ENCODE measurements at places on chromosomes 2 and 18. TPM values are rescaled to one million over a fixed set of nuclear protein-coding genes. Genes with fewer than 3 reads are reported as not detected.

GRCh38 chr2:11133238-11133935 lies 21.9 kb upstream of the SLC66A3 start:
- DNase-seq, result no peak

The MAP3K19 gene
- total RNA-seq, result not detected

The ATP8B1 gene
- total RNA-seq, result not detected

The CAVIN2 gene
- not detected for total RNA-seq

- DNase-seq, result no peak
Measured at GRCh38 chr2:23484275-23484674, 99.3 kb downstream of the KLHL29 start.

GRCh38 chr18:217532-218336 lies 50.1 kb downstream of the THOC1 start:
- DNase-seq, result no peak

The DNAH7 gene
- not detected for total RNA-seq

GRCh38 chr2:195164930-195165329 lies 492.1 kb upstream of the SLC39A10 start:
- DNase-seq, result no peak

DNA sequence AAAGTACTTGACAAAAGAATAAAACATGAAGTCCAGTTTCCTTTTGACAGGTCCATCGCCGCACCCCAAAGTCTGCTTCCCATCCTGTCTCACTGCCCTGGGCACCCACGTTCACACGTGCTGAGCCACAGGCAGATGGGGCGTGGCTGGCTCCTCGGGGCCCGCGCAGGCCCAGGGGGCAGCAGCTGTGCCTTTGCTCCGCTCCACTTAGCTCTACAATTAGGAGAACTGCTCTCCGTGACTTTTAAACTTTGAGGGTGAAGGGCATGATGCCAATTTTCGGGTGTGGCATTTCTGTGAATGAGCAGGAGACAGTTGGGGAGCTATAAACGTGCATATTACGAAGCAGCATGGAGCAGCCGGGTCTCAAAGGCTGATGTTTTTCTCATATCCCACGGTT lies 152.4 kb downstream of the TDRD15 start:
- DNase-seq, result no peak

The ARHGAP15 gene
- 72.1 TPM for total RNA-seq

The RBM43 gene
- total RNA-seq, result 0.91 TPM

The PLGLB1 gene
- 3.6 TPM for total RNA-seq
